ENCODE measurements at places on chromosomes 3 and 15.

GRCh38 chr15:52020221-52021085 lies 1.4 kb downstream of the MAPK6 start:
- no peak for DNase-seq

DNA sequence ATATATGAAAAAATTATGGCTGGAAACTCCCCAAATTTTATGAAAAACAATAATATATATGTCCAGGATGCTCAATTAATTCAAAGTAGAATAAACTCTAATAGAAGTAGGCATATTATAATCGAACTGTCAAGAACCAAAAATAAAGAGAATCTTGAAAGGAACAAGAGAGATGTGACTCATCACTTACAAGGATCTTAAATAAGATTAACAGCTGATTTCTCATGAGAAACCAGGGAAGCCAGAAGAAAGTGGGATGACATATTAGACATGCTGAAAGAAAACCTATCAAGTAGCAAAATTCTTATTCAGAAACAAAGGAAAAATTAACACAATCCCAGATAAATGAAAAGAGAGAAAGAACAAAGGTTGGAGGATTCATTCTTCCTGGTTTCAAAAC lies 66.8 kb downstream of the FAIM start:
- no peak for DNase-seq

DNA sequence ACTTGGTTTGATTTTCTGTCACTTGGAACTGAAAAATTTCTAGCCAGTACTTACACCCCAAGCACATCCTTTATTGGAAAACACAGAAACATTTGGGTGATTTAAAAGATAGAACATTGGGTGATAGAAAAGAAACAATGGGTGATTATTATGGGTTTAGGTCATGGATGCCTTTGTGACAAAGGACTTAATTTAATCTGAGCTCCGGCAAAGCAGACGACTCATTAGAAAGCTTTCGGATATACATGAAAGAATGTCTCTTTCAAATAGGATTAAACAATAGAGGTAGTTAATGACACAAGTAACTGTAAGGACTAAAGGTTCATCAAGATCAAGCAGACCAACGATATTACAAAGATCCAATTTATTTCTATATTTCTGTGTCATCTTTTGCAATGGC lies 37.3 kb upstream of the CNTN4 start:
- no peak for DNase-seq

DNA sequence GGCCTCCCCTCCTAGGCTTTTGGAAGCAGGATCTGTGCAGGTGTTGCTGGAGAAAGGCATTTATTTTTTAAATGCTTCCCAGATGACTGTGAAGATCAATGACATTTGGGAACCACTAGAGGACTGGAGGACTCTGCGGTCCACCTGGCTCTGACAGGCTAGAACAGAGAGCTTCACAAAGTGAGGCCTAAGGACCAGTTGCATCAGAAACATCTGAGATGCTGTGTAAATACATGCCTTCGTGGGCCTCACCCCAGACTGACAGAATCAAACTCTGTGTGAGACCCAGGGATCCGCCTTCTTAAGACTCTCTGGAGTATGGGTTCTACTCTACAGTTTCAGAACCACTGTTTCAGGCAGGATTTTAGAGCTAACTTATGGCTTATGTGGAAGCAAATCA lies 105.0 kb upstream of the ICE2 start:
- no peak for DNase-seq

GRCh38 chr3:102129760-102130608 lies 280.7 kb downstream of the NFKBIZ start:
- no peak for DNase-seq

DNA sequence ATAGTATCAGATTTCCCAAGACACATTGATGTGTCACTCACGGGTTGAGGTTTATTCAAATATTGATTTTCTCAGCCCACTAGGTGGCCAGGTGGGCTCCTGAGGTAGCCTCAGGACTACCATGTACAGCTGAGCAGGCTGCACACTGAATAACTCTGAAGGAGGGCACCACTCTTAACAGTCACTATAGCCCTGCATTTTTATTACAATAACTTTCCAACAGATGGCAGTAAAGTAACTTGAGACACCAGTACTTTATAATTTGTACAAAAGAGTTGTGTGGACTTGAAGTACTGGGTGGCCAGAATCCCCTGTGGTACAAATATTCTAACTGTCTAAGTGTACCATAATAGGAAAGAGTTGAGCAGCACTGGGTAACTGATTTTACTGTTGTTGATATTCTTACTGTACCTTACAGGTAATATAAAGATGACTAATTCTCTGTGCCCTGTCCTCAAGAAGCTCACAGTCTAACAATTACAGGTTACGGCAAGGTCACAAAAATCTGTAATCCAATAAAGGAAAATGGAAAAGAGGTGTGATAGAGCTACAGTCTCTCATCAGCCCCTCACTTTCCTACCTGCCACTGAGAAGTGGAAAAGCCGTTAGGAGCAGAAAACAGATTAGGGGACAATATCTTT lies 76.0 kb downstream of the ETFA start:
- no peak for DNase-seq

- DNase-seq = no peak
These were observed 27.7 kb downstream of the NRROS start for GRCh38 chr3:196667056-196667825.

DNA sequence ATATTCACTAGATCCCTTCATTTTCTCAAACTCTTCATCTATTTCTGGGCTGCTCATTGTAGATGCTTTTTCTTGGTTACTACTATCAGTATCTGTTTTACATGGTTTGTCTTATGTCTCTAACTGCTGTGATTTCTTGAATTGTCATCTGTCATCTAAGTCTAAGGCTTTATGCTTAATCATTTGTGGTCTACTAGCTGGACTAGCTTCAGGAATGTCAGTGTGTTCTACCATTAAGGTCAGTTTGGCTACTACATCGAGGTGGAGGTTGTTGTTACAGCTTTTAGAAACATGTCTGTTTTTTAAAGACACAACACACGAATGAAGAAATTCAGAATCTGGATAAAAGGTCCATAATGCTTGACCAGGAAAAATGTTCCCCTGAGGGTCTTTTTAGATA lies 82.2 kb downstream of the ABI3BP start:
- DNase-seq = no peak

DNA sequence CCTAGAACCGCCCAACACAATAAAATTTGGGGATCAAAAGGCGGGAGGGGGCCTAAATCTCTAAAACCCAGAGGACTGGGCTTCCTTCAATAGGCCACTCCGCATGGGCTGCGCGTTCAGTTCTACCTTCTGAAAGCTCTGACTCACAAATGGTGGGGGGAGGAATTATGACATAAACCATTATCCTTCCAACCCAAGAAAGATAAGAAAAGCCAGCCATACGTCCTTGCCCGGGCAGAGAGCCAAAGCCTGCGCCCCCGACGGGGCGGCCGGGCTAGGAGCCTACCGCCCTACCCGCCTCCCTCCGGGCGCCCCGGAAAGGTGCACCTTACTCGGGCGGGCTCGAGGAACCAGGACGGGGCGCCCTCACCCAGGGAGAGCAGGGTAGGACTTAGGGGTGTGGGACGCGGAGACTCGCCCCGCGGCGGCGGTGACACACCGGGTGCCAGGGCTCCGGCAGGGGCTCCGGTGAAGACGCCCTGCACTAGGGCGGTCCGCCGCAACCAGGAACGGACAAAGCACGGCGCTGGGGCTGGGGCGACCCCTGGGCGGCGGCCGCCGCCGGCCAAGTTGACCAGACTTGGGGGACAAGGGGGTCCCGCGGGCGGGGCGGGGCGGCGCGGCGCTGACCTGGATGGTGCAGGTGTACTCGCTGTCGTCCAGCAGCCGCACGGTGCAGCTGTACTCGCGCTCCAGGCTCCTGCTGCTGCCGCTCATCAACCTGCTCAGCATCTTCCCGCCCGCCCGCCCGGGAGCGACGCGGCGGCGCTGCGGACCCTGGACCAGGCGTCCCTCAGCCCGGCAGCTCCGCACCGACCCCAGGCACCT lies 534 bp downstream of the FRMD5 start:
- peak; percentile 19 for DNase-seq

- no peak for DNase-seq
These were observed 15.7 kb upstream of the PPARG start for GRCh38 chr3:12273045-12273695.
